ENCODE measurements at places on chromosomes 2 and 18. TPM values are rescaled to one million over a fixed set of nuclear protein-coding genes. Genes with fewer than 3 reads are reported as not detected.

DNA sequence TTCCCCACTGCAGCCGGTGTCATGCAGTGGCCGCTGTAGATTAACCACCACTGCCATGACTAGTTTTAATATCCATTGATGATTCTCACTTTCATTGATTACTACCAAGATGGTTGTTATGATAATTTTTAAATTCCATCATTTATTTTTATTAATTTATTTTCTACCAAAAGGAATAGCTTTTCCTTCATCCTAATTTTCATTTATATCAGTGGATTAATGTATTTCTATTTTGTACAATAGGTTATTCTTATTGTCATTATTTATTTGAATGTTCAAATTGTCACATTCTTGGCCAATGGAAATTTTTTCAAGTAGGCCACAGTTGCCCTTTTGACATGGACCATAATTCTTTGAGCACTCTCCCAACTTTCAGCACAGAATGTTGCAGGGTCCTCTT is 374.9 kb upstream of the VWC2L start:
- DNase-seq, result no peak

DNA sequence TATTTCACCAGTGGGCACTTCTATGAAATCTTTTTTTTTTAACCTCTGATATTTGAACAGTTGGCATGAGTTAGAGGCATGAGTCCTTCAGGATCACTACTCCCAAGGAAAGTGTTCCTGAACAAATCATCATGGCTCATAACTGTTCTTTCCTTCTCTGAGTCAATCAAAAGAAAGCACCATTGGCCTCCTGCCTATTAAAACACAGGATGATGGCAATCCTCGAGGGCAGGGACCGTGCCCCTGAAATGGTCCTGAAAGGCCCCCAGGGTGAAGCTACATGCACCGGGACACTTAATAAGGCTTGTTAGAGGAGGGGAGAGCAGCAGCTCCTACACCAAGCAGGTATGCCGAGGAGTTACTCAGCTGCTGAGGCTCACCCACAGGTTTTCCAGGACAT is 43.5 kb downstream of the SLC14A2 start:
- DNase-seq, result no peak

GRCh38 chr2:11998218-11998617 is 251.8 kb downstream of the LPIN1 start:
- DNase-seq, result no peak

MOCOS gene
- polyA plus RNA-seq, result 0.07 TPM

GRCh38 chr18:58417752-58418151 is 211.1 kb downstream of the ALPK2 start:
- DNase-seq, result no peak

PCARE gene
- not detected for polyA plus RNA-seq

GDF7 gene
- 0.10 TPM for polyA plus RNA-seq

- no peak for DNase-seq
Observed at GRCh38 chr2:239666053-239666854, 265.4 kb upstream of the HDAC4 start.

DNA sequence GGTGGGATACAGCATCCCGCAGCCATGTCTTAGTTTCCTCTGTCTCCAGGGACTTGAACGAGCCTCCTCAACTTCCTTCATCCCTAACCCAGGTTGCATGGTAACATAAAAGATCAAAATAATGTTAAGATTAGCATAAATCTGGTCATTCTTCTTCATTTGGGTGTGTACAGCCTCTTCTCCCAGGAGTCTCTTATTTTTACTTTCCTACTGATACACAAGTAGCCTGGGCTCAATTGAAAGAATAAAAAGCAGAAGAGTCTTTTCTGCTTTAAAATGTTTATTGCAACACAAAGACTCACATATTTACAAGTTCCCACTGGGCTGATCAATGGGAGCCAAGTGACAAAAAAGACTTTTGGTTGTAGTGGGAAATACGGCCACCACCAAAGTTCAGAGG is 137.9 kb upstream of the PID1 start:
- DNase-seq, result no peak

SERPINB13 gene
- polyA plus RNA-seq, result not detected

All from CD8-positive, alpha-beta memory T cell (primary cell).